C1 segment of cervical spinal cord (tissue), 14 donors: ENCODE measurements at places on chromosomes 5 and 9.
A peak's percentile ranks its signal among the peaks of the same experiment; 100 is the strongest.

DNA sequence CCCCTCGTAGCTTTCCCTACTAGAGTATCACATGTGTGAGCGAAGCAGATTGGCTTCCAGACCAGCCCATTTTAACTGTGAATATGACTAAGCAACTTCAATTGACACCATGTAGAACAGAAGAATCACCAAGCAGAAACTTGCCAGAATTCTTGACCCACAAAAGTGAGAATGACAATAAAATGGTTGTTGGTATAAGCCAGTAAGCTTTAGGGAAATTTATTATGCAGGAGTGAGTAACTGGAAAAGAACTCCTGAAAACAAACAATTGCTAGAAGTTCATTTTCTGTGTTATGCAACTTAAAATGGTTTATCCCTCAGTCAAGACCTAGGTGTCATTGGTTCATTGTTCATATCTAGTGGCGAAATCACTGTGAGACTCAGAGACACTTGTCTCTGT is 303.1 kb downstream of the DMRT2 start:
- no peak for DNase-seq

- DNase-seq = no peak
These were observed 464.0 kb downstream of the PTPRD start for GRCh38 chr9:10148796-10149195.

DNA sequence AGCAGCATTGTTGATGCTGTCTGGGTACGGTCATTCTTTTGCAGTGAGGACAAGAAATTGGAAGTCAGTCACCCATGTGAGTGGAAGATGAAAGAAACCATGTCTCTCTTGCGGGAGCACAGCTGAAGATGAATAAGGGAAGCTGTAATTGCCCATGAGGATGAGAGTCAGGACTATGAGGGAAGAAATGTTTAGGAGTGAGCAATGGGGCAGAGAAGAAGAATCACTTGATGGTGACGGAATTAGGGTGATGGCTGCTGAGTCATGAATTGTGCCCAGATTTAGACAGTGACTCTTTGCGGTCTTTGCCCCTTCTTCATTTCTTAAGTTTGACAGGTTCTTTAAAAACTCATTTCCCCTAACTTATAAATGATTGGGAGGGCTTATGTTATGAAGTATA is 183.3 kb downstream of the MAST4 start:
- DNase-seq = no peak

GRCh38 chr9:34562135-34562745 is 27.3 kb downstream of the CNTFR start:
- DNase-seq = no peak

DNA sequence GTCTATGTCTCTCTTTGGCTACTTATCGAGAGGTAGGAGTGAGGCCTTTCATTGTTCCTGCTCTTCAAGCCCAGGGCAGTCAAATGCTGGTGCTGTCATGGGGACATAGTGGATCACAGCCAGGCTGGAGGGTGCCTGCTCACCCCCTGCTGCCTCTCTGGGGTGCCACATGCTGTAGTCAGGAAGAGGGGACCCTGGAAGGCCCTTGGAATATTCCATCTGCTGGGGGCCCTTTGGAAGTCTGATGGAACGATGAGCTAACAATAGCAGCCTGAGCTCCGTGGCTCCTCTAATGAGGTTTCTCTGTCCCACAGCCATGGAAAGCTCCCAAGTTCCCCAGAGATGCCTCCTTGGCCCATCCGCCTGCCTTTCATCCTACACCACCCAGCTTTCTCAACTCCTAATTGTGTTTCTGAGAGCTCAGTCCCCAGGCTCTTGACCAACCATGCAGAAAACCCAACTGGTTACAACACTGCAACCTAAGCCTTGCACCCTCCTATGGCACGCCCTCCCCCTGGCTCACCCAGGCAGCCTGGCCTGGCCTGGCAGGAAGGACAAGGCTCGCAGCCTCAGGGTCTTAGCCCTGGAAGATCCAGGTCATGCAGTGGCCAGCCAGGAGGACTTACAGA is 91.7 kb downstream of the NRG2 start:
- peak; percentile 32 for DNase-seq

- DNase-seq = no peak
These were observed 173.7 kb downstream of the FAM114A2 start for GRCh38 chr5:153865016-153865415.

DNA sequence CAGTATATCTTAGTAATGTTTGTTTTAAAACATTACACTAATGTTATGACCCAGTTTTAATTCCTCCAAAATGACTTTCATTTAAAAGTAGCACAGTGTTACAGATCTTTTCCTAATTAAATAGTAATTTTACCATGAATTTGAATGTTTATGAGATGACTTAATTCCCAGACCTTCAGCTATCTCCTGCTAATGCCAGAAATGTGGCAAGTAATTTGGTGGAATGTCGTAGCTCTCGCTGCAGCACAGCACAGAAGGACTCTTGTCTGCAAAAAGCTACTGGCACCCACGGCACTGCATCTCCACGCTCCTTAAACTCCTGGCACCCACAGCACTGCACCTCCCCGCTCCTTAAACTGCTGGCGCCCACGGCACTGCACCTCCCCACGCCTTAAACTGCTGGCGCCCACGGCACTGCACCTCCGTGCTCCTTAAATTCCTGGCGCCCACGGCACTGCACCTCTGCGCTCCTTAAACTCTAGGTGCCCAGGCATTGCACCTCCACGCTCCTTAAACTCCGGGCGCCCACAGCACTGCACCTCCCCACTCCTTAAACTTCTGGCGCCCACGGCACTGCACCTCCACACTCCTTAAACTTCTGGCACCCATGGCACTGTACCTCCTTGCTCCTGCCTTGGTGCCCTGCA is 163.1 kb downstream of the CDK5RAP2 start:
- DNase-seq = no peak

GRCh38 chr5:25362799-25363198 is 718.0 kb upstream of the CDH10 start:
- DNase-seq = no peak

- no peak for DNase-seq
These were observed 40.6 kb upstream of the ZNG1F start for GRCh38 chr9:41229408-41230401.

DNA sequence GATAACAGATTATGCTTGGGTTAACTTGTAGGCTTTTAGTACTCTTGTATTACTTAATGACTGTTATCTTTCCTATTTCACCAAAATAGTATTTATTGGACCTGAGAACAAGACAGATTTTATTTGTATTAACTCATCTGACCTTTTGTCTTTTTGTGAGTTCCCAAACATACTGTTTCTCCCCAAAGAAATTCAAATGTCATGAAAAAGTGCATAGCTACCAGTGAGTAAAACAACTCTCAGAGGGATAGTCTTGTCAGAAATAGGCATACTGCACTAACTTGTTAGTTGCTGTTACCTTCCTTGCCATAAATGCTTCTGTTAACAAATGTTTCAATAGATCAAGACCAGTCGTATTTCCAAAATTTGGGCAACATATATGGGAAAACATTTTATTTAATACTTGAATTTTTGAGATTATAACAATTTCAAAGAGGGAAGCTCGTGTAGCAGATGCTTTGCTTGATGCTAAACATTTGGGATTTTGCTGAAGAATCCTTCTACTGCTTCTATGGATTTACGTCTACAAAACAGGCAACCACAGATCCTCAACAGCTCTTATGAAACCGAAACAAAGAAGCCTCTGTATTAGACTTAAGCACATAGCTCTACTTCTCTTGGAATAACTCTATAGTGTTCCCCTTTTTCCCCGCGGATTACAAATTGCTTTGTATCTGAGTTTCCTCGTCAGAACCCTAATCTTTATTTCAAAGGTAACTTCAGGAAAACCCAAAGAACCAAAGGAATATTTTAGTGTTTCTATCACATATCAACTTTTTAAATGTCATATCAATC is 248.8 kb downstream of the MCTP1 start:
- DNase-seq = no peak

DNA sequence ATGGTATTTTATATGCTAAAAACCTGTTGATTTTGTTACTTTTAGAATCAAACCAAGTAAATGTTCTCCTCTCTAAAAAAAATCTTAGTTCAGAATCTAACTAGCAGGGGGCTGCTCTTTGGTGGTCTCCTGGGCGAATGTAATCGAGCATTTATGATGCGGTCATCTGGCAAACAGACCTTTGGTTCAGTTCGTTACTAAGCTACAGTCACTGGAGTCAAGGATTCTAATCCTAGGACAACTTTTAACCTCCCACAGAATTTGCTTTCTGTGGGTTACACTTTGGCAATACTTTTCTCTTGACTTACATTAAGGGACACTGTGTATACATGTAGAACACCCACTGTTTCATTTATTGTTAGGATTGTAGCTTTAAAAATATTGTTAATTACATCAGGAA is 26.3 kb upstream of the FREM1 start:
- no peak for DNase-seq

DNA sequence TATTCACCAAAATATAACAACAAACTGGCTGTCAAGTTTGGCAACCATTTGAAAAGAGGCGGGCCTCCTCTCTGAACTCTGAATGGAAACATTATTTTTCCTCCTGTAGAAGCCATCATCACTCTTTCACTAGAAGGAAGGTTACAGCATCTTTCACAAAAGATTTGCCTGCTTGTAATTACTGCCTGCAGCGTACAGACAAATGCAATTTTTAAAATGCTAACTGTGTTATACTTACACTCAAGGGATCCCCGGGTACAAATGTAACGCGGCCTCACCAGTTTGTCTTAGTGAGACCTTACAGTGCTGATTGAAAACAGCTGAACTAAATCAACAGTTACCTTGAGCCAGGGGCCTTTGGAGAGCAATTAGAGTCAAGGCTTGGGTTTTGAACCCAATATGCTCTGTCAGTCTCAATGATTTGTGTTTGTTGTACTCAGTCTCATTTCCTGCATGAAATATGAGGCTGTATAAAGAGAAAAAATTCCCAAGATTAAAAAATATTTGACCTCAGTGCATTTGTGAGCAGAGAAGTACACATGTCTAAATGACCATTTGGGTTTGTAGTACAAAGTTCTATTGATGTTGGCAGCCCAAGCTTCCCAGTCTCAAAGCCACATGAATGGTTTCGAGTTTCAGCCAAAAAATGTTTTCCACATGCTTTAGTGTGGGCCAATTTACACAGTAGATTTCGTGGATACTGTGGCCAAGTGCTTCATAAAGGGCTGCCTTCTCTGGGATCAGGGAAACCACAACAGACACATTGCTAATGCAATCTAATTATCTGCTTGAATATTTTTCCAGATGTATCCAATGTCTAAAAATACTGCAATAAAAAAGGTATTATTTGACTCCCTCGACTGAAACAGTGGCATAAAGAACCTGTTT is 500.0 kb downstream of the SPATA31D1 start:
- DNase-seq = no peak

DNA sequence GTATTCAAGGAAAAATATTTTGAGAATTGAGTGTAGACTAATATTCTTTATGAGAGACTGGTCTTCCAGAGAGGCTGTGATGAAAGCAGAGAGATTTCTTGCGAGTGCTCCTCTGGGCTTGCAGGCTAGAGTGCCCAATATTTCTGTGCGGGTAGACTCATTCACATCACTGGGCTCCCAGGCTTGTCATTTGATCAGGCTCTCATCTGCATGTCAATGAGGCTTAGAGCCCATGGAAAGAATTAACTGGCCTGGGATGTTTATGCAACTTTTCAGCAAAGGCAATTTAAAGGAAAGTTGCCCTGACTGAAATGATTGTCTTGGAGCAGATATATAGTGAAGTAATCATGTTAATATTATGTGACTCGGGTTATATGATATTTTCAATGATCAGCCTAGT is 42.3 kb downstream of the SNCAIP start:
- no peak for DNase-seq

- DNase-seq = no peak
These were observed 417.5 kb upstream of the MEF2C start for GRCh38 chr5:89300426-89300970.

- DNase-seq = no peak
These were observed 898 bp downstream of the CDH10 start for GRCh38 chr5:24643880-24644279.

- DNase-seq = no peak
These were observed 145.2 kb downstream of the RORB start for GRCh38 chr9:74642376-74642775.

DNA sequence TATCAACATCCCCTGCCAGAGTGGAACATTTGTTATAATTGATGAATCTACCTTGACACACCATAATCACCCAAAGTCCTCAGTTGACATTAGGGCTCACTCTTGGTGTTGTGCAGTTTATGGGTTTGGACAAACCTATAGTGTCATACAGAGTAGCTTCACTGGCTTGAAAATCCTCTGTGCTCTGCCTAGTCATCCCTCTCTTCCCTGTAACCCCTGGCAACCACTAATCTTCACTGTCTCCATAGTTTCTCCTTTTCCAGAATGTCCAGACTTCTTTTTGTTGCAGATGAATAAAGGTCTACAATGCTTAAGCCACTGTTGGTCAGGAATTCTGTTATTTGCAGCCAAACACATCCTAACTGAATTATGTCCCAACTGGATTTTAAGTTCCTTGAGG is 22.5 kb upstream of the SUB1 start:
- DNase-seq = no peak

- no peak for DNase-seq
These were observed 27.6 kb upstream of the TEX48 start for GRCh38 chr9:114709636-114710035.

- DNase-seq = no peak
These were observed 63.4 kb downstream of the ANKRD33B start for GRCh38 chr5:10627160-10627701.

GRCh38 chr5:36576721-36577120 is 29.7 kb upstream of the SLC1A3 start:
- DNase-seq = no peak

GRCh38 chr9:107213561-107214028 is 69.5 kb upstream of the RAD23B start:
- DNase-seq = no peak

- peak; percentile 40 for DNase-seq
These were observed 2.7 kb downstream of the MLLT3 start for GRCh38 chr9:20619487-20620200.

GRCh38 chr5:159304961-159305595 is 25.2 kb downstream of the IL12B start:
- no peak for DNase-seq
